ENCODE measurements at places on chromosomes 4 and X. TPM values are rescaled to one million over a fixed set of nuclear protein-coding genes. Genes with fewer than 3 reads are reported as not detected.

DNA sequence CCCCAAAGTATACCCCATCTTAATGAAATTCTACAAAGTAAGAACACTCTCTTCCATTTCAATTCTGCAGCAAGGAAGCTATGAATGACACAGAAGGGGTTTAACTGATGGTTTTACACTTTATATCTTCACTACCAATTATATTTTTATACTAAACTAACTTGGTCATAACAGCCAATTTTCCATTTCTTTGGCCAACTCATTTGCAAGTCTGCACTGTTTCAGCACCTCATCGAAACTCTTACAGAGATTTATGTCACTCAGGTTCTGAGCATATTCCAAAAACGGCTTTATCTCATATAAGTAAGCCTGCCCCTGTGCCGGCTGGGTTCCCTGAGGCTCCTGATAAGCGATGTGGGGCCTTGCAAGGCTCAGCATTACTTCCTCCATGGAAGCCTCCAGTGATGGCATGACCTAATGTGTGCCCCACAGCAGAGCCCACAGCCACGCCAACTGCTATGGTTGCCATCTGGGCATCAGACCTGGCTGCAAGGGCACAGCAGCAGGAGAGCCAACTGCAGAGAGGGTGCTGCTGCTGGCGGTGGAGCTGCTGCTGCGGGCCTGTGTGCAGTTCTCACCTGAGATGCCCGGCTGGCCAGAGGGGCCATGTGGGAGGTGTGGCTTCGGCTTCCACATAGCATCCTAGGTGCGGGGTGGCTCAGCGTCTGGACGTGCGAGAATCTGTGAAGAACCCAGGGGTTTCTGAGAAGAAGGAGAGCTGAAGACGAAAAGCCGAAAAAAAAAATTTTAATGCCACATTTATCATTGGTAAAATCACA, 13.4 kb upstream of the IBSP start:
- DNase-seq: no peak

DNA sequence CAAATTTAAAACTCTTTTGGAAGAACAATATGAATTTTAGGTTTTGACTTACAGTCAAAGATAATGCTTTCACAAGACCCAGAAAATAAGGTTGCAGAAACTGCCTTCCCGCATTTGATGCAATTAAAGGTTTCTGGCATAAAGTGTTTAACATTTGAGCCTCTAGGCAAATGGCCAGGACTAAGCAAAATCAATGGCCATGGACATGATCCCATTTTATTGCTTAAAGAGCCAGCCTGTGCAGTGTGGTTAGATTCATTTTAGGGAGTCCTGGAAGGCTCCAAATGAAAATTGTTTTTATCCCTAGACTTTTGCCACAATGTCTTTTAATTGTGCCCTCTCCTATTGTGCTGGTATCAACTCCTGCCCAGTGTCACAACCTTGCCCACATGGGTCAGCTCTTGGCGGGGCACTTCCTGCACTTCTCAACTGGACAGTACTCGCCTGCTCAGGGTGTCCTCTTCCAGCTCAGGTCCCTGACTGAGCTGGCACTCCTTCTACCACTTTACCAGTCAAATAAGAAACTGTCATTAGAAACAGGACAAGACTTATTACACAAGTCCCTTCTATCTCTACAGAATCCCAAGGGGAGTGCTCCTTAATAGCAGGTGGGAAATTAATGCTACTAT, 208.4 kb upstream of the NPY2R start:
- DNase-seq: no peak

DNA sequence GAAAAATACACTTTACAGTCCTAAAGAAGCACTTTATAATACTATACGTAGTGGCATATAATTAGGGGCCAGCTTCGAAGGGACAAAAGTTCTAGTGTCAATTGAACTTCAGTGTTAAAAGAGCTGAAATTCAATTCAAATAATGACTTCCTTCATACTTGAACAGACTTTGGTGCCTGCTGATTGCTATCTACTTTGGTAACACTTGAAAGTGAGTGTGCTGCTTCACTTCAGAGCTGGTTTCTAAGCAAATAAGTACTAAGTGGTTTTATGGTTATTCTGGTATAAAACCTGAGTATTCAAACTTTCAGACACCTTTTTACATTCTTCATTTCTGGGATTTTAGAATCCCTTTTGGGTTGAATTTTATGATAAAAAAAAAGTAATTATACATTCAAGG, 107.0 kb downstream of the SLC4A4 start:
- DNase-seq: no peak

DNA sequence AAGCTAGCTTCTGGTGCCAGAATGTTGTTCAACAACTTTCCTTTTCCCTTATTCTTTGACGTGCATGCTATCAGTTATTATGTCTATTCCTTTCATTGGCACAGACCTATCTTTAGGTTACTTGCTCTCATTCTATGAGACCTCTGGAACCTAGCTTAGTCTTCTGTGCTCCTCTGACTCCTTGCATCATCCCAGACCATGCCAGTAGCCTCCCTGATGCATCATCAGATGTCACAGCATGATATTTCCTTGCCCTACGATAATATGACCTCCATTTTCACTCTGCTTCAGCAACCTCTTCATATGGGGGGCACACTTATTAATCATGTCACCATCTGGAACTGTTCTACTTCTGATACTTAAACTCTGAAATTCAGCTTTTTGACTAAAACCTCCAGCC, 37.2 kb downstream of the CLCN5 start:
- no peak for DNase-seq

DNA sequence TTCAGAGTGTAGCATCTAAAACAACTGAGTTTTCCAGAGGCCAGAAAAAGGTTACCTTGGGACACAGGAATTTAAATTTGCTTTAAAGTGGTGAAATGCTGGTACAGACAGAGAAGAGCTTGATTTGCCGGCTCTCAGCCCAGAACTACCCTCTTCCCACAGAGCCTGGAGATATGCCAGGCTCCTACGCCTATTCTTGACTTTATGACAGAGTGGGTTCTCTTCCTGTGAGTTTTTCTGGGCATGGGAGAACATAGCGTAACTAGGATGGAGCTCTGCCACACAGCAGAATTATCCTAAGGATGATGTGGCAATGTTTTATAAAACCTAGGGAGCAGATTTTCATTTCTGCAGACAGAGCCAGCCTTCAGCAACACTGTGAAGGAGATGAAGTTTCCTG, 241.8 kb downstream of the GRIA3 start:
- DNase-seq: no peak

Gene CT45A5
- polyA plus RNA-seq: 0.89 TPM

Gene SSX2B
- polyA plus RNA-seq: not detected

- DNase-seq: no peak
Measured at GRCh38 chr4:139969635-139970266, 184.2 kb downstream of the MAML3 start.

DNA sequence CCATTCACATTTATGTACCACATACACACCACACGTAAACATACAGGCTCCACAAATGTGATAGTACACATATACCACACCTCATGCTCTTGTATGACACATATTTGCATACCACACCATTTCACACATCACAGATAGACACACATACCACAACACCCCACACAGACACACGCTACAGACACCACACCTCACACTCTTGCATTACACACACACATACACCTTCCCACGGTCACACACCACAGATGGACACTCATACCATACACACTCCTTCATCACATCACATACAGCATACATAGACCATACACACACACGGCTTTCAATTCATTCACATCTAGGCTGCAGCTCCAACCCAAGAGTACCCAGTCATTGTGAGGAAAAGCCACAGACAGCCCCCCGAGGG, 222.5 kb upstream of the RPL34 start:
- no peak for DNase-seq
